ENCODE measurements at places on chromosomes 5 and 9. TPM values are rescaled to one million over a fixed set of nuclear protein-coding genes. Genes with fewer than 3 reads are reported as not detected.

DNA sequence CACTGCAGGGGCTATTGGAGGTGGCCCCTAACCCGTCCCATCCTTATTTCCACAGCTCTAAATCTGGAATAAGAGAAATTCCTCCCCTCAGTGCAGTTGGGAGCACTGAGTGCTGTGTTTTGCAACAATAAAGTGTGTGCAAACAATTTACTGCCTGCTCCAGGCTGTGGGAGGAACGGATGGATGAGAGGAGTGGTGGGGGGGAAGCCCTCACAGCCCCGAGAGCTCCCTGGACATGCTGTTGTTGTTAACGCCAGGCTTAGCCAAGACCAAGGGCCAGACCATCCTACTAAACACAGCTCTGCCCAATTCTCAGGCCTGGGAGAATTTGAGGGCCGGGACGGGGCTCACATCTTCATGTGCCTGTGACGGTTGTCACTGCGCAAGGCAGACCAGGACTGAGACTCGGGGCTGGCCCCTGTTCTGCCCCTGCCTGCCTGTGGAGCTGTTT lies 200.2 kb downstream of the DAB2IP start:
- ATAC-seq, result no peak

CDX1 gene
- total RNA-seq, result 0.84 TPM

- ATAC-seq, result no peak
These were observed 69.5 kb upstream of the FAM169A start for GRCh38 chr5:74935752-74936091.

PTGES gene
- total RNA-seq, result 2.0 TPM

DNA sequence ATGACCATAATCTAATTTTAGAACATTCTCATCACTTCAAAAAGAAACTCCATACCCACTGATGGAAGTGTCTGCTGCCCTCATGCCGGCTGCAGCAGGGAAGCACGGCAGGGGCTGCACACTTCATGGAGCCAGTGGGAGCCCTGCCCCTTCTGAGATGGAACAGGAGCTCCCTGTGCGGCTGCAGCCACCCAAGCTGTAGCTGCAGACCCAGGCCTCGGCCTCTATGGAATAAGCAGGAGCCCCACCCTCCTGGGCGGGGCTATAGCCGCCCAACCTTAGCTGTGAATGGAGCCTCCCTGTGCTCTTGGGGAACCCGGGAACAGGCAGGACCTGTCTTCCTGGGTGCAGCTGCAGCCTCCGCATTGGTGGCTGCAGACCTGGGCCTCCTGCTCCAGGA lies 128.5 kb downstream of the NUDT12 start:
- ATAC-seq, result no peak

DNA sequence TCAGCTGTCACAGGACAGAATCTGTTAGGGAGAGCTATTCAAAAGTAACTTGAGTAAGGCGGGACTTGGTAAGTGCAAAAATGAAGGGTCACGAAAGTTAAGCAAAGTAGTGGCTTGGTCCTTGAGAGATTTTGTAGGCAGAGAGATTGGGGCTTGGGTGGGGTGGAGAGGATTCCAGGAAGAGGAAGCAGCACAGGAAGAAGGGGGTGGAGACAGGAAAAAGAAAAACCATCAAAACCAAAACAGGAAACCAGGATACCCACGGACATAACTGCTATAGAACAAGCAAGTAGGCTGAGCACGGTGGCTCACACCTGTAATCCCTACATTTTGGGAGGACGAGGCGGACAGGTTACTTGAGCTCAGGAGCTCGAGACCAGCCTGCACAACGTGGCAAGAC lies 3.7 kb downstream of the ROPN1L start:
- ATAC-seq, result no peak

GRCh38 chr5:67160272-67160671 lies 36.3 kb downstream of the CD180 start:
- ATAC-seq, result no peak

GRCh38 chr9:14962193-14962882 lies 52.1 kb upstream of the FREM1 start:
- ATAC-seq, result no peak

DNA sequence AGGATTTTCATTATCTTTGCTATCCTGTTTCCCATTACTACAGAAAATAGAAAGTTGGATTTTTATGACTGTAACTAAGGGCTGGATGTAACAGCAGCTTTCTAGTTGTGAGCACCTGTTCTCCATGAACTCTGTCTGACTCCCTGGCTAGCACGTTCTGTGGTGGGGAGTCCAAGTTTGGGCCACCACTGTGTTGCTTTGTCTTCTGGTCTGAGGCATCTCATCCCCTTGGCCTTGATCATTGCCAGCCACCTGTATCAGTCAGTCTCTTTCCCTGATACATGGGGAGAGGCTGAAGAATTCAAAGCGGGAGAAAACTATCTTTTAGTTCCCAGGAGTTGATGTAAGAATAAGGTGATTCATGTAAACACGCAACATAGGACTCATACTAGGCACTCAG lies 33.4 kb downstream of the WDR70 start:
- no peak for ATAC-seq

DNA sequence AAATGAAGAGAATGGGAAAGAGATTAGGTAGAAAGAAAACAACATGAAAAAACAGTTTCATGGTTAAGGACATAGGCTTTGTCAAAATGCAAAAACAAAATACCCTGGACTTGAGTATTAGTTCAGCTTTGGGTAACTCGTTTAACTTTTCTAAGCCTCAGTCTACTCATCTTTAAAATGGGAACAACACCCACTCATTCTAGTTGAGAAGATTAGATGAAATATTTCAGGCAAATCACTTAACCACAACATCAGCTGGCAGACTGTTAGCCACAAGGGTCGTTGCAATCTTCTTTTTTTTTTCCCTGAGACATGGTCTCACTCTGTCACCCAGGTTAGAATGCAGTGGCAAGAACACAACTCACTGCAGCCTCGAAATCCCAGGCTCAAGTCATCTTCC lies 185.6 kb downstream of the DCP2 start:
- no peak for ATAC-seq

DNA sequence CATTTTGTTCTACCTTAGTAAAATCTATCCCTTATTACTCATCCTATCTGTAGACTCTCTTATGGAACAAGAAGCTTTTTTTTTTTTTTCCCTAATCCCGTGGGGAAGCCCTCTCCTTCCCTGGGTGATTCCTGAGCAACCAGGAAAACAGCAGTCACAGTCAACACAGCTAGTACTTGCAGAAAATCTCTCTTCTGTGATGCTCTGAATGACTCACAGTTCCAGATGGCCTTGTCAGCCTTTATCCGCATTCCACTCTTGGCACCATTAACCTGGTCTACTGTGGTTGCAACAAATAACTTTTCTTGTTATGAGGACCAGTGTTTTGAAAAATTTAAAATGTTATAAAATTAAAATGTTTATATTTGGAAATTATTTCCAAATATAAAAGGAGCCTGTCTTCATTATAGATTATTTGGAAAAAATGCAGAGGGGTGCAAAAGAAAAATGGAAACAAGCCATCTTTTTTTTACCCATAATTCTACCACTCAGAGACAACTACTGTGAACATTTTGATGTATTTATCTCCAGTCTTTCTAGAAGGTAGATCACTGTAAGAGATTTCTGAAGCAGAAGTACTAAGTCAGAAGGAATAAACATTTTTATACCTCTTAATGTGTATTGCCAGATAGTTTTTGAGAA lies 486.7 kb downstream of the RAB3C start:
- peak; percentile 63 for ATAC-seq

- ATAC-seq, result no peak
These were observed 25.0 kb upstream of the DMRT2 start for GRCh38 chr9:1025131-1025530.

C5orf58 gene
- 1.4 TPM for total RNA-seq

DNA sequence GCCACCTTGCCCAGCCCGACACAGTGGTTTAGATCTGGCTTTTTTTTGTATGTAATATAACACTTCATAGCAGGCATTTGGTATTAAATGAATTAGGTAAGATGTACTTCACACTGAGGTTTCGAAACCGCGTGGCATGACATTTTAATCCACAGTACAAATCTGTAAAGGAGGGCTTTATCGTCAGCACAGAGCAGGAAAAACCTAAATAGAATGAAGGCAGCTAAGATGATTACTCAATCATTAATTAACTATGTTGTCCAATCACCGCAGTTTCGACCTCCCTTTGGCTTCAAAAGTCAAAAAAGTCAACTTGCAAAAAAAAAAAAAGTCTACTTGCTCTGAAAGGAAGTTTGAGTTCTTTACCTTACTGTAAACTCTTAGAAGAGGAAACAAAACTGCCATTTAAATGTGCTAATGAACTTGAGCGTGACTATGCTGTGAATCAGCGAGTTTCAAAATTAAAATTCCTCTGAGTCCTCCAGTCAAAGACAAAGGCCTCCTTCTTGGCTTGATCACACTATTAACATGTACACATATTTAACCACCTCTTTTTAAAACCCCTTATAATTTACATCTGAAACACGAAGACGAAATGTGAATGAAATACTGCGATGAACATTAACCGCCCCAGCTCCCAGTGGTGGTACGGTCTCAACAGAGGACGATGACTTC lies 698 bp upstream of the SEC24A start:
- ATAC-seq, result peak; percentile 60

- no peak for ATAC-seq
These were observed 27.2 kb downstream of the CCDC69 start for GRCh38 chr5:151196556-151197290.

GRCh38 chr5:137129886-137130680 lies 369.0 kb downstream of the SPOCK1 start:
- no peak for ATAC-seq

GRCh38 chr5:31759925-31760324 lies 121.0 kb downstream of the PDZD2 start:
- ATAC-seq, result no peak

SV2C gene
- 0.38 TPM for total RNA-seq

DNA sequence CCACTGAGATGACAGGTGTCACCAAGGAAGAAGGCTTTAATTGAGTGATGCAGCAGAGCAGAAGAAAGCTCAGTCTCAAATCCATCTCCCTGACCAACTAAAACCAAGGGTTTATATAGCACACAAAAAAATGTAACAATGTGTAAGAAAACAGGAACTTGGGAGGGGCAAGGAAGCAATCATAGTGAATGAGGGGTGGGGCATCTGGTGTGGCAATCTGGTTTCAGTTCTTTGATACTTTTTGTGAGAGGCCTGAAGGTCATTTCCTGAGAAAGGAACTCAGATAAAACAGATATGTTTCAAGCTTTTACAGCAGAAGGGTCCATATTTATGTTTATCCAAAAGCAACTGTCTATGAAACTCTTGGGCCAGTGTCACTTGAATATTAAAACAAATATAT lies 19.7 kb downstream of the CD180 start:
- no peak for ATAC-seq

- peak; percentile 85 for ATAC-seq
These were observed 488.7 kb upstream of the CYLC2 start for GRCh38 chr9:102506406-102506805.

SPOUT1 gene
- 22.5 TPM for total RNA-seq

DNA sequence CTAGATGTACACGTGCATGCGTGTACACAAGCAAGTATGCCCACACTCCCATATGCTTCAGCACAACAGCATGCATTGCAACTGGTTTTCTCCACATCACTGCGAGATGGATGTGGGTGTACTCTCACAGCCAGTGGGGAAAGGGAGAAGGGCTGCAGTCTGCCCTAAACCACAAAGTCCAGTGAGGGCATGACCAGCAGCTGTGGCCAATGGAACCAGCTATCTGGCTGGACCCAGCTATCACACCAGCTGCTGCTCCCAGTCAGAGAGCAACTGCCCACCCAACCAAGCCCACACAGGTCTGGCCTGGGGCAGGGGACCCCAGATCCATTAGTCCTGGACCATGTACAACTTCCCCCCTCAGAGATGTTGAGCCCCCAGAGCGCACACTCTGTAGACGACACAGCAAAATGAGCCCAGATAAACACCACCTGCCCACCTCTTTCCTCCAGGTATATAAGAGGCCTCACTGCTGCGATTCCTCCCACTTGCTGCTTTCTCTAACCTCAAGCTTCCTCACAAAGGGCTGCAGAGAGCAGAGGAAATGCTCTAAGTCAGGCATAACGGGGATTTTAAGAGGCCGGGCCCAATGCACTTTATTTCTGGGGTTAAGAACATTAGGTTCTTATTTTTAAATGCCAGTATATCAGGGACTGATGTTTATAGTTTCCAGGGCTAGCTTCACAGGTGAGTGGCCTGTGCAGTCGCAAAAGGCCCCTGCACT lies 39.0 kb downstream of the SHB start:
- ATAC-seq, result no peak

DNA sequence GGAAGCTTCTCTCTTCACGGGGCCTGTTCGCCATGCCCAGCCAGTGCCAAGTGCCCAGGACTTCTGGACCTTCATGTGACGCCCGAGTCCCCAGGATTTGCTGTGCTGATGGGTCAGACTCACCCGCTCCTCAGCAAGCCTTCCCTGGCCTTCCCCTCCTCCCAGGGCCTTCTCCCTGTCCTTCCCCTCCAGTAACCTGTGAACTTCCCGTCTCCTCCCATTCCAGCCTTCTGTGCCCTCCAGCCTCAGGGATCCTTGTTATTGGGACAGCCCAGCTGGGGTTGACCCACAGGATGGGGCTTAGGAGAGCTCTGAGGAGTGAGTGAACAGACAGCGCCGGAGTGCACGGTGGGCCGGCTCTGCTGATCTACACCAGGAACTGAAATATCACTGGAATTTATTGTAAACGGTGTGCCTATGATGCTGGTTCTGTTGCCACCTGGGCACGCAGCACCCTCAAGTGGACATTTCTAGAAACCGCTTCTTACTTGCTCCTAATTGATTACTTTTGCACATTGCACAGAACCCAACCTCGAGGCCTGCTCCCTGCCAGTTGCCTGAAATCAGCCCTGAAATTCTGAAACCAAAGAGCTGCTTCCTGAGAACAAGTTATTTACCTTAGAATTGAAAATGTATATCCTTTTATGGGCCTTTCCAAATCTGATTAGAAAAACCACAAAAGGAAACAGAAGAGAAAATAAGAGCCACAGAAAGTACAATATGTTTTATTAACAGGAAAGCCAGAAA lies 1.5 kb downstream of the SPAAR start:
- ATAC-seq, result peak; percentile 20

C1QTNF2 gene
- total RNA-seq, result not detected

DNA sequence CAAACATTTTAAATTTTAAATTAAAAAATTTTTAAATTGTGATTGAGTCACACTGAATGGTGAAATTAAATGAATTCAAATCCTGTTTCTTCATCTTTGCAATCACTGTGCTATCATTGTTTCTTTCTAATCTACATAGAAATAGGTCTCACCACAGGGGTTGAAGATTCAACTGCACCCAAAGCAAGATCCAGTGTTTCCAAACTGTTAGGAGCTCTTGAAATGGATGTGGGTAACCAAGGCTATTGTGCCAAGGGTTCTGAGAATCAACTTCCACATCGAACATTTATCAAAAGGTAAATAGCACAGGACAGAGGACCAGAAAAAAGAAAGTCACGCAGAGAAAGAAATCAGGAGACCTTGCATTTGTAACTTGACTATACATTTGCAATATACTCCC lies 172.6 kb upstream of the RASEF start:
- no peak for ATAC-seq

CD180 gene
- 0.46 TPM for total RNA-seq
